GOT3 (cell line): ENCODE measurements at places on chromosomes 5 and 9.

- no peak for DNase-seq
Measured at GRCh38 chr5:127311781-127312525, 21.4 kb downstream of the MEGF10 start.

DNA sequence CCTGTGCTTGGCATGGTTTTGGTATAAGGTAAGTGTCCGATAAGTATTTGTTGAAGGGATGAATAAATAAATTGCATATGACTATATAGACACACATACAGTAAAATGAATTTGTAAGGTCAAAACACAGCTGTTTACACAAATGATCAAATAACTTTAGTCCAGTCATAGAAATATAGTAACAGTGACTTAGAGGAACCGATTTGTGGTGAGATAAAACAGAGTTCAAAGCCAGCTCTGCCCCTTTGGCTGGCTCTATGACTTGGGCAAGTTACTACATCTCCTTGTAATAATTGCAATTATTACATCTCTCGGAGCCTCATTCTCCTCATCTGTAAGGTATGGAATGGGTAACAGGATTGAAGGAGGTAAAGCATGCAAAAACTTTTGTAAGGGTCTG lies 384.0 kb downstream of the PLK2 start:
- DNase-seq = no peak

DNA sequence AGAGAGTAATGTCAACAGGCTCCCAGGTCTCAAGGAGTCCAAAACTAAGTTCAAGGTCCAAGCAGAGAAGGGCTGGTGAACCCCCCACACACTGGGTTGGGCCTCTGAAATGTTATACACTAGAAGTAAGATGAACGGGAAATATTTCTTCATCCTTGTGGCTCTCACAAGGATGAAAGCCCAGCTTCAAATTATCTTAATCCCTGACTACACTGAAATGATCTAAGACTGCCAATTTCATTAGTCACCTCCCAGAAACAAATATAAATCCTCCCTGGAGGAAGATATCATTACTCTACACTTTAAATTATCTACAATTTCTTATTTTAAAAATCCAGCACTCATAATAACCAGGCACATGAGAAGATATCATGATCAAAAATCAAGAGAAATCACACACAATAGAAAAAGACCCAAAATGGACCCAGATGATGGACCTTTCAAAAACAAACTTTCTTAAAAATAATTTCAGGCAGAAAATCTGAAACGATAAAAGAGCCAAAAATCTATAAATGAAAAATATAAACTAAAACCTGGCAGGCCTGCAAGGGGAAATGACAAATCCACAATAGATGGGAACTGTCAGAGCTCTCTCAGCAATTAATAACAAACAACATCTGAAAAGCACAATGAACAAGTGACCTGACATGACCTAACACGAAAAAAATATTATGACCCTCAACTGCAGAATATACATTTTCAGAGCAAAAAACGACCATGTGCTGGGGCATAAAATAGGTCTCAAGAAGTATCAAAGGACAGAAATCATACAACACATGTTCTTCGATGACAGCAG lies 117.4 kb downstream of the GPR21 start:
- no peak for DNase-seq

DNA sequence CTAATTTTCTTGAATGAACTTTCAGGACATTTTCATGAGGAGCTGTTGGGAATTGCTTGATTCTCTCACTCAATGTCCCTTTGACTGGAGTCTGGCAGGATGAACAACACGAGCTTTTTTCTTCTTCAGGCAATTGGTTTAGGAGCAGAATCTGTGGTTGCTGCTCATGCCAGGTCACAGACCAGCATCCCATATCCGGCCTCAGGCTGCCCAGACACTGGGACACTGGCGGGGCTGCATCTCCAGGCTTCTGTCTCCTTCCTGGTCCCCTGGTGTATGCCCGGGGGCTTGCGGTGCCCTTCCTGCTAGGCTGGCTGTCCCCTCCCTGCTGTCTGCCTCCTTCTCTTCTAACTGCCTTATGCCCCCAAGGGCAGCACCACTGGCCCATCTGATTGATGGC lies 311.5 kb upstream of the DAP start:
- no peak for DNase-seq

DNA sequence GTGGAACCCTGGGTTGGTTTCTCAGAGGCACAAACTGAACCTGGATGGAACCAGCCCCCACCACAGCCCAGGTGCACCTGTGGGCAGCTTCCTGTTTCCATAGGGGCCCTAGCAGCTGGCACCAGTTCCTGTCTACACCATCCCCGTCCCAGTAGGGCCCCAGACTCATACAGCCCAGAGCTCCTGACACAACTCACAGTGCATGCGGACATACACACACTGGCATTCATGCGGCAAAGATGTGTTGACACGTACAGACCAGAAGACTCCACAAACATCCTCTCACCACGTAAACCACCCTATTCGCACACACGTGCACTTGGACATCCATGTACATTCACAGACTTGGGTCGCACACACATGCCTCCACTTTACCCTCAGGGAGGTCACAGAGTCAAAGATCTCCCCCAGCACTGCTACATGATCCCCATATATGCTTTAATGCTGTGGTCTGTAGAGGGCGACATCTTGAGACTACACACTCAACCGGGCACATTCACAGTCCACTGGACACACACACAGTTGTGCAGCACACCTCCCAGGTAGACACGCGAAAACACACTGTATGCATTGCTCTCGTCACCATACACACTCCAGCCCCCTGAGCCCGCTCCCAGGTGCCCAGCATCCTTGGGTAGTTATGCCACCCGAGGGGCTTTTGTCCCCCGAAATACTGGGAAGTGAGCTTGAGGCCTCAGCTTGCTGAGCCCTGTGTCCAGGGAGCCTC lies 22.4 kb downstream of the CXXC5 start:
- no peak for DNase-seq
